Activated T-helper 17 cell treated with anti-CD3 and anti-CD28 coated beads, Interleukin-2, amount 50 U/mL, for 72 hours (primary cell): ENCODE measurements at places on chromosomes 16 and 17.
A peak's percentile ranks its signal among the peaks of the same experiment; 100 is the strongest.

DNA sequence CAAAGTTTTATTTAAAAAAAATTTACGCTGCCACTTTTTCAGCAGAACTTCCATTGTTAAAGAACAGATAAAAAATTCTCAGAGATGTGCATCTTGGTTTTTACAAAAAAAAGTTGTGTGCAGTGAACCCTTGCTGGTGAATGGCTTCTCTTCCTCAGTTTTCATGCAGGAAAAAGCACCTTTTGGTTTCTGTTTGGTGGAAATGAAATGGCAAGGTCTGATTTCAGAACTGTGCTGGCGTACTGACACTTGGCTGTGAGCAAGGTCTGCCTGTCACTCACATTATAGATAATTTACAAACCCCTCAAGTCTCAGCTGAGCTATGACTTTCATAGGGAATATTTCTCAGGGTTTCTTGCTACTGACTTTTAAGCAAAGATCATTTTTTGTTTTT is 5.7 kb upstream of the SALL1 start:
- peaks cover 51% of the 10 kb centered on the region for H3K27me3 ChIP-seq
- H3K27ac ChIP-seq = no peak overlapping the region
- no peaks in the 10 kb centered on the region for H3K4me1 ChIP-seq
- no peak for ATAC-seq
- H3K4me3 ChIP-seq = no peak overlapping the region
- peaks cover 12% of the 10 kb centered on the region for H3K36me3 ChIP-seq

GRCh38 chr16:54633943-54634362 is 296.7 kb upstream of the IRX5 start:
- peaks cover 7% of the 10 kb centered on the region for H3K27me3 ChIP-seq
- H3K27ac ChIP-seq = no peak overlapping the region
- H3K4me3 ChIP-seq = no peak overlapping the region
- no peaks in the 10 kb centered on the region for H3K36me3 ChIP-seq

DNA sequence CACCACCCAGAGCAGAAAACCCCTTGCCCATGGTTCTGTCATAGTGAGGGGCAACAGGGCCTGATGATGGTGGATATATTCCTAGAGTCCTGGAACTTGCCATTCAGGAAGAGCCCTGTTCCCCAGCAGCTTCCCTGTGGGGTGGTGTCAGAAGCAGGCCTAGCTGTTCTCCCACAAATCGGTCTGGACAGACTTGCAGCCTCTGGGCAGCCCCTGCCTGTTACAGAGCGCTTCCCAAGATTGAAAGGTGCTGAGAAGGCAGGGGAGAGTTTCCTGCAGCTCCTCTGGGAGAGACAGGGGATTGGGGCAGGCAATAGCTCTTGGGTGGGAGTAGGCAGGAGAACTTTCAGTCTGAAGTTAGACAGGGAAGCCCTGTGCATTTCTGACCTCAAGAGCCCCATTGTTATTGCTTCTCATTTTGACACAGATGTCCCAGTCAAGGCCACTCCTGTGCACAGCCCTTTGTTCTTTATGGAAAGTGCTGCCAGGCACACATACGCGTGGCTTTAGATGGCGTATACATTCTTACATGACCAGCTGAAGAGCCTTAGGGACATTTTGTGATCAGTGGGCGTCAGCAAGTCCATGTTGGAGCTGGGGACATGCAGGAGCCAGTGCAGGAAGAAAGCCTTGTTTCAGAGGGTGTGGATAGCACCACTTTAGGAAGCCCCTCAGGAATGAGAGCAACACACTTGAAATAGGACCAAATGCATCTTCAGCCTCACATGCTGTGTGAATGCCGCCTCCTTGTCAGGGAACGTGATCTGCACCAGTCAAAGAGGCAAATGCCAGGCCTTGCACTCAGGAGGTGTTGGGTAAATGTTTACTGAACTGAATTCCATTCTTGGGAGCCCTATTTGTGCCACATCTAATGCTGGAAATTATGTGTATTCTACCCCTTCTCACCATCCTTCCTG is 67.5 kb downstream of the GNAO1 start:
- H3K4me1 ChIP-seq = peaks cover 25% of the 10 kb centered on the region
- no peak overlapping the region for H3K4me3 ChIP-seq
- ATAC-seq = no peak
- H3K36me3 ChIP-seq = no peaks in the 10 kb centered on the region
- no peaks in the 10 kb centered on the region for H3K27me3 ChIP-seq

DNA sequence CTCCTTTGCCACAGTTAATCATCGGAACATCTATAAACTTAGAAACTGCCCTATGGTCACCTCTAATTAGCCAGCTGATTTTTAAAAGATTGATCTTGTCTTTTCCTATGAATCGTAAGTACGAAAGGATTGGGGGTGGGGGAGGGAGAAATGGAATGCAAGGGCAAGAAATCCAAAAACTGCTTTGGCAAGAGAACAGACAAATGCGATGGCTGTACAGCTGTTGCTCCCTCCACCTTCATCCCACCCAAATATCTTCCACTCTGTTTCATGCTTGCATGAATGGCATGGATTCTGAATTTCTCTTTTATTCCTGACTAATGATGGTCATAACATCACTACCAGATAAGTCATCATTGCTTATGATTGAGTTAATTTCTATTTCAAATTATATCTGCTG is 165.7 kb downstream of the STX8 start:
- H3K4me3 ChIP-seq = no peak overlapping the region
- H3K36me3 ChIP-seq = no peaks in the 10 kb centered on the region
- H3K4me1 ChIP-seq = peaks cover under 1% of the 10 kb centered on the region
- ATAC-seq = no peak
- no peaks in the 10 kb centered on the region for H3K27me3 ChIP-seq

DNA sequence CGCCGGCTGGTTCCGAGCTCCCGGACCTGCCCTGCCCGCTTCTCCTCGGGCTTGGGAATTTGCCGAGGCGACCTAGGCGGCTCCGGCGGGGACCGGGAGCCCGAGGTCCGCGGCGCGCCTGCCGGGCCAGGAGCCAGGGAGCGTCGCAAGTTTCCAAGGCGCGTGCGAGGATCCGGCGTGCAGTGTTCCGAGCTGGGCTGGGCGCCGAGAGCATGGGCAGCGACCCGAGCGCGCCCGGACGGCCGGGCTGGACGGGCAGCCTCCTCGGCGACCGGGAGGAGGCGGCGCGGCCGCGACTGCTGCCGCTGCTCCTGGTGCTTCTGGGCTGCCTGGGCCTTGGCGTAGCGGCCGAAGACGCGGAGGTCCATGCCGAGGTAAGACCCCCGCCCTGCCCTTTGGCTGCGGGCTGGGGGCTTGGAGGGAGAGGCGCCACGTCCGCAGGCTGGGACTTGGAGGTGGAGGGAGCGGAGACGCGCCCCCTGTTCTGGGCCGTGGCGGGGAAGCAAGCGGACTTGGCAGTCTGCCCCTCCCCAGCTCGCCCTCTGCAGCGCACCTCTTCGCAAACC is 668 bp downstream of the MMP15 start:
- peak overlapping the region; percentile 33 for H3K4me3 ChIP-seq
- peaks cover 5% of the 10 kb centered on the region for H3K4me1 ChIP-seq
- no peaks in the 10 kb centered on the region for H3K27me3 ChIP-seq
- no peak overlapping the region for H3K27ac ChIP-seq
- H3K36me3 ChIP-seq = no peaks in the 10 kb centered on the region

GRCh38 chr17:40122136-40122998 is 596 bp downstream of the MSL1 start:
- peaks cover 25% of the 10 kb centered on the region for H3K4me1 ChIP-seq
- peak overlapping the region; percentile 83 for H3K4me3 ChIP-seq
- H3K27ac ChIP-seq = peak overlapping the region; percentile 79
- H3K27me3 ChIP-seq = no peaks in the 10 kb centered on the region
- H3K36me3 ChIP-seq = peaks cover 54% of the 10 kb centered on the region

GRCh38 chr17:79027925-79028491 is 4.0 kb downstream of the C1QTNF1 start:
- no peaks in the 10 kb centered on the region for H3K36me3 ChIP-seq
- no peak overlapping the region for H3K4me3 ChIP-seq
- peaks cover 13% of the 10 kb centered on the region for H3K27me3 ChIP-seq
- H3K27ac ChIP-seq = no peak overlapping the region
- H3K4me1 ChIP-seq = no peaks in the 10 kb centered on the region
- no peak for ATAC-seq

- no peak overlapping the region for H3K4me3 ChIP-seq
- no peaks in the 10 kb centered on the region for H3K4me1 ChIP-seq
- no peak overlapping the region for H3K27ac ChIP-seq
Observed at GRCh38 chr16:58269526-58269925, 25.3 kb downstream of the PRSS54 start.

DNA sequence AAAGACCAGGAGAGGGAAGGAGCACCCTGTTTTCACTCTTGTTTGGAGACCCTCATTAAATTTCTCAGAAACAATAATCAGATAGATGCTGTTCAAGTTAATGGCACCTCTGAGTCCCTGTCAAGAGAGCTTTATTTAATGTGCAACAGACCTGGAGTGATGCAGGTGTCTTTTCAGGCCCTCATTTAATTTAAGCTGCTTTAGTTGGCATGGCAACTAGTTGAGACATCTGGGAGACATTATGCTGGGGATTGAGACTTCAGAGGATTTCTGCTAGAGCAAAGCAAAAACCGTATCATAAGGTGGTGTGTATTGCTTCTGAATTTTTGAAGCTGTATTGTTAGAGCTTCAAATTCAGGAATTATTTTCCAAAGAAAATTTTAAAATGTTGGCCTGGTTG is 108.5 kb downstream of the NLK start:
- no peak overlapping the region for H3K27ac ChIP-seq
- no peak overlapping the region for H3K4me3 ChIP-seq
- ATAC-seq = no peak
- no peaks in the 10 kb centered on the region for H3K27me3 ChIP-seq
- H3K4me1 ChIP-seq = no peaks in the 10 kb centered on the region

- peaks cover 25% of the 10 kb centered on the region for H3K27me3 ChIP-seq
- no peak for ATAC-seq
- H3K36me3 ChIP-seq = no peaks in the 10 kb centered on the region
- H3K4me1 ChIP-seq = peaks cover 3% of the 10 kb centered on the region
- H3K27ac ChIP-seq = no peak overlapping the region
Observed at GRCh38 chr16:23348579-23349469, 46.7 kb downstream of the SCNN1B start.

- H3K4me3 ChIP-seq = no peak overlapping the region
- H3K4me1 ChIP-seq = peaks cover 27% of the 10 kb centered on the region
- H3K27ac ChIP-seq = no peak overlapping the region
- no peaks in the 10 kb centered on the region for H3K36me3 ChIP-seq
- ATAC-seq = no peak
Observed at GRCh38 chr17:64028874-64029464, 8.5 kb upstream of the ICAM2 start.

- no peak overlapping the region for H3K4me3 ChIP-seq
- no peaks in the 10 kb centered on the region for H3K36me3 ChIP-seq
- ATAC-seq = no peak
- peaks cover 70% of the 10 kb centered on the region for H3K27me3 ChIP-seq
- H3K4me1 ChIP-seq = no peaks in the 10 kb centered on the region
Observed at GRCh38 chr17:38565853-38566665, 39.7 kb downstream of the SRCIN1 start.

- H3K4me3 ChIP-seq = no peak overlapping the region
- no peaks in the 10 kb centered on the region for H3K27me3 ChIP-seq
- H3K36me3 ChIP-seq = no peaks in the 10 kb centered on the region
Observed at GRCh38 chr17:11511696-11512095, 86.6 kb upstream of the DNAH9 start.

- H3K4me1 ChIP-seq = peaks cover 29% of the 10 kb centered on the region
- H3K36me3 ChIP-seq = peaks cover 40% of the 10 kb centered on the region
- H3K4me3 ChIP-seq = peak overlapping the region; percentile 40
- peak overlapping the region; percentile 71 for H3K27ac ChIP-seq
- peak; percentile 57 for ATAC-seq
Observed at GRCh38 chr16:19696328-19696727, 21.7 kb downstream of the KNOP1 start.

- H3K36me3 ChIP-seq = no peaks in the 10 kb centered on the region
- no peaks in the 10 kb centered on the region for H3K4me1 ChIP-seq
- no peak overlapping the region for H3K27ac ChIP-seq
- H3K4me3 ChIP-seq = no peak overlapping the region
Observed at GRCh38 chr17:962670-963069, 16.9 kb downstream of the NXN start.

DNA sequence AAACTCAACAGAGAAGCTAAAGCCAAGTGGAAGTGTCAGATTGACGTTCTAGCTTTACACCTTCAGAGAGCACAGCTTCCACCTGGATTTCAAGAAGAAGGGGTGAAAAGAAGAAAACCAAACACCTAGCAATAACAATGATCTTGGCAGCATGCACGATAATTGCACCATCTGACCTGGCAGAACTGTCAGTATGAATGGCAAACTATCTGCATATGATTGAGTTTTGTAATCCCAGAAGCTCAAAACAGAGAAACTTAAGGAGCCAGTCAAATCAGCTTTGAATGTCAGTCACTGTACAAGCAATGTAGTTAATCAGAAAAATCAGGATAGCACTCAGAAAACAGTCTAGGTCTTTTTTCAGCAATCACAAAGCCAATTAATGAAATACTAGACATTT is 427.1 kb downstream of the ZFHX3 start:
- H3K4me3 ChIP-seq = no peak overlapping the region
- H3K27me3 ChIP-seq = no peaks in the 10 kb centered on the region
- H3K36me3 ChIP-seq = no peaks in the 10 kb centered on the region
- no peaks in the 10 kb centered on the region for H3K4me1 ChIP-seq
- no peak overlapping the region for H3K27ac ChIP-seq
- ATAC-seq = no peak

DNA sequence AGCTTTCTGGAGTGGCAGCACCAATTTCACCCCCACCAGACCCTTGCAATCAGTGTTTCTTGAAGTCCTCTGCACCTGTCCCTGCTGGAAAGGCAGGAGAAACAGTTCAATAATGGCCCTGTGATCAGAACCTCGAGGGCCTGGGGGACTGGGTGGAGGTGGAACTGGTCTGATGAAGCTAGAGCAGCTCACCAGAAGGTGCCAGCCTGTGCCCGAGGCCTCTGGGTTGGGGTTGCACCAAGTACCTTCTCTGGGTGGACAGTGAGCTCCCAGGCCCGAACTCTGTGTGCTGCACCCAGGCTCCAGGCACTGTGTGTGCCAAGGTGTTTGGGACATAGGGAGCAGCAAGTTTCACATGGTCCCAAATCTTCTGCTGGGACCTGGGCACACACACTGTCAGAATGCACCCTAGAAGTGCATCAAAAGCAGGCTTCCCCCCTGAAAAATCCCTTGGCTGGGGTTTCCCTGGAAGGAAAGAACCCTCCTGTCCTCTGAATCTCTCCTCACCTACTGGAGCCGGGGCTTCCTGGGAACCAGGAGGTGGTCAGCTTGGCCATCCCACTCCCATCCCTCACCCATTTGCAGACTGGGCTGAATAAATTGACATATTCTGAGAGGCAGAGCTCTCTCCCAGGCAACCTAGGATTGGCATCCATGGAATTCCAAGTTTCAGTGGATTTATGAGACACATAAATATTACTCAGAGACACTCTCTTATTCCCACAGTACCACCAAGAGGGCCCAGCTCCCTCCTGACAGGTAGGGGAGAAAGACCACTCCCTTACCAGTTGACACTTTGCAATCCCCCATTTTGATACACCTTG is 17.4 kb downstream of the CD300LG start:
- H3K27ac ChIP-seq = no peak overlapping the region
- no peaks in the 10 kb centered on the region for H3K36me3 ChIP-seq
- H3K4me3 ChIP-seq = no peak overlapping the region
- ATAC-seq = no peak
- H3K27me3 ChIP-seq = peaks cover 23% of the 10 kb centered on the region

GRCh38 chr17:83100853-83101391 is 21.5 kb downstream of the METRNL start:
- H3K4me3 ChIP-seq = no peak overlapping the region
- ATAC-seq = no peak
- H3K27ac ChIP-seq = no peak overlapping the region
- no peaks in the 10 kb centered on the region for H3K4me1 ChIP-seq

- no peaks in the 10 kb centered on the region for H3K36me3 ChIP-seq
- ATAC-seq = peak; percentile 90
- no peaks in the 10 kb centered on the region for H3K27me3 ChIP-seq
- H3K4me3 ChIP-seq = peak overlapping the region; percentile 76
- H3K4me1 ChIP-seq = peaks cover 25% of the 10 kb centered on the region
Observed at GRCh38 chr17:76179496-76180467, 38.7 kb upstream of the FOXJ1 start.
